Smooth muscle cell of the umbilical artery (primary cell): ENCODE measurements at places on chromosomes 1 and 21. TPM values are rescaled to one million over a fixed set of nuclear protein-coding genes. Genes with fewer than 3 reads are reported as not detected.

Gene KIF2C
- 2.1 and 19.1 TPM in 2 replicates for total RNA-seq

Gene TNFRSF18
- not detected in 2 replicates for total RNA-seq

Gene RWDD3
- 11.6 and 15.1 TPM in 2 replicates for total RNA-seq

Gene UTS2
- total RNA-seq, result not detected in 2 replicates

Gene XKR8
- 5.3 and 5.9 TPM in 2 replicates for total RNA-seq

Gene EPHA10
- total RNA-seq, result not detected in 2 replicates
